AG08395 (cell line): ENCODE measurements at places on chromosomes 2 and 18.

- DNase-seq: no peak
Observed at GRCh38 chr2:180829261-180829660, 151.1 kb upstream of the UBE2E3 start.

GRCh38 chr2:129910446-129911362 is 68.8 kb upstream of the RAB6C start:
- DNase-seq: no peak

- no peak for DNase-seq
Observed at GRCh38 chr2:226187156-226187555, 612.5 kb downstream of the IRS1 start.

- DNase-seq: peak; percentile 44
Observed at GRCh38 chr2:30230497-30231211, 680 bp upstream of the LBH start.

DNA sequence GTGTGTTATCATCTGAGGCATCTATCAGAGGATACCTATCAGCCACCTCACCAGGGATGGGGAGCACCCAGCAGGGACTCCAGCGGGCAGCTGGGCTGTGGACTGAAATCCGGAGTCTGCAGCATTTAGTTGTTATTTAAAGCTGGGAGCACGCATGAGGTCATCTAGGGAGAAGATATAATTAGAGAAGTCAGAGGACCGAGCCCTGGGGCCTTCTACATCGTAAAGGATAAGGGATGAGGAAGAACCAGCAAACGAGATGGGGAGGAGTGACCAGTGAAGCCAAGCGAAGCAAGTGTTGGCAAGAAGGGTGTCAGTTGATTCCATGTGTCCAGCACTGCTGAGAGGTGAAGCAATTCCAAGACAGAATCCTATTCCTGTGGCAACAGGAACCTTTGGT is 70.3 kb downstream of the STEAP3 start:
- DNase-seq: no peak
